GM19239 (cell line): ENCODE measurements at places on chromosomes 13 and 19.

DNA sequence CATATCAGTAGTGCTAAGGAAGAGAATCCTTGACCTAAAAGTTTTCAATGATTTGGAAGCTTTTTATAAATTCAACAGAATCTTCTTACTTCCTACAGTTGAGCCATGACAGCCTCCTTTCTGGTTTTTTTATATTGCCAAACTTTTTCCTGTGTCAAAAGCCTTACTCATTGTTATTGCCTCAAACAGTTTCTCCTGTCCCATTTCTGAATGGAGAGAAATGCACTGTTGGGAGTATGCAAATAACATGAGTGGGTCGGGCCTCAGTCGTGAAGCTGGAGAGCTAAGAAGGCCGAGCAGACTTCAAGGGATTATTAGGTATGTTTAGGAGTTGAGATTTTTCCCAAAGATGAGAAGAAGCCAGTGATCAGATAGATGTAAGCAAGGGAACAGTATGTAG is 766.4 kb upstream of the KLHL1 start:
- no peak for DNase-seq

- DNase-seq, result no peak
Observed at GRCh38 chr13:96900986-96901385, 93.3 kb downstream of the OXGR1 start.

DNA sequence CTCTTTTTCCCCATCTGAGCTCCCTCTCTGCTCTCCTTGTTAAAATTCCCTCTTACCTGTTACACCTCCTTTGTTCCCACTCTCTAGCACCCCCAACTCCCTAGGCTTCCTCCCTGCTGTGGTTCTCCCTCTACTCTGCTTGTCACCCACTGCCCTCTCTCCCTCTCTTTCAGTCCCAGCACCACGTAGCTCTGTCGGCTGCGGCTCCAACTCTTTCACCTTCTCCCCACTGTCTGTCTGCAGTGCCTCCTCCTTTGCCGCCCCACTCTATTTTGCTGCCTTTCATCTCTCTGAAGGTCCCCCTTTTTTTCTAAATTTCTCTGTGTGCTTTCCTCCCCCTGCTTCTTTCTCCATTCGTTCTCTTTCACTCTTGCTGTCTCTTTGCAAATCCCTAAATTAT is 1.1 kb downstream of the ZNF836 start:
- DNase-seq, result no peak

DNA sequence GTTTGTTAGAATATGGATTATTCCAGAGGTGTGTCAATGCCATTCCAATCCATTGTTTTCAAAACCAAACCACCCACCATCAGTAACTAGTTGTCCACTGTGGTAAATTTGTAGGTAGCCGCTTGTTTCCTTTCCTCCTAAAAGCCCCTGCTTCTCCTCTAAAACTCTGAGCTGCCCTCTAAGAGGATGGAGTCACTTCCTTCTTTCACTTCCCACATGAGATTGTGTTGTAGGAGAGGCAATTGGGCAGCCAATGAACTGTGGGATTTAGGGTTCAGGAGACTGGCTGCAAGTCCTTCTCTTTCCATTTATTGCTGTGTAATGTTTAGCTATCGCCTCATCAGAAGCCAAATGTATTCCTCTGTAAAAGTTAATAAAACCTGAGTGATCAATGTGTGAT is 49.9 kb upstream of the RFXAP start:
- DNase-seq, result no peak

DNA sequence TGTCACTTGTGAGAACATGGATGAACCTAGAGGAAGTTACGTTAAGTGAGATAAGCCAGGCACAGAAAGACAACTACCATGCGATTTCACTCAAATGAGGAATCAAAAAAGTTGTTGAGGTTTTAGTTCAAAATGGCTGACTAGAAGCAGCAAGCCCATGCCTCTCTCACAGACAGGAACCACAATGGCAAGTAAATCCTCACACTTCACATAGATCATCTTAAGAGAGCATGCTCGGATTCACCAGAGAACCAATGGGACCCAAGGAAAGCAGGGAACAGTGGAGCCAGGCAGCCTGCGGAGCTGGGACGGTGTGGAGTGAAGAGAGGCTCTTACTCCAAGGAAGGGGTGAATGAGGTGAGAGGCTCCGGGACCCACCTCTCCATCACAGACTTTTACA is 581.0 kb downstream of the UQCRFS1 start:
- DNase-seq, result no peak

- no peak for DNase-seq
Observed at GRCh38 chr13:75792526-75793187, 156.5 kb downstream of the LMO7 start.

DNA sequence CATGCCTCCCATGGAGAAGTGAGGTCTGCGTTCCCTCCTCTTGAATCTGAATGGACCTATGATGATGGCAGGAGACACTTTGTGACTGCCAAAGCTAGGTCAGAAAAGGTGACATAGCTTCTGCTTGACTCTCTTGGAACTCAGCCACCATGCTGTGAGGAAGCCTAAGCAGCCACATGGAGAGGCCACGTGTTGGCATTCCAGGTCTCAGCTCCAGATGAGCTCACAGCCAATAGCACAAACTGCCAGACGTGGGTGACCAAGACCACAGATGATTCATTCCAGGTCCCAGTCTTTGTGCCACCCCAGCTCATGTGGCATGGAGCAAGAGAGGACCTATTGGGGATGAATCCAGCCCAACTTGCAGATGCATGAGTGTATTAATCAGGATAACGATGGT is 8.7 kb upstream of the GGACT start:
- DNase-seq, result no peak

- no peak for DNase-seq
Observed at GRCh38 chr19:38389957-38390924, 1.7 kb downstream of the SPRED3 start.

DNA sequence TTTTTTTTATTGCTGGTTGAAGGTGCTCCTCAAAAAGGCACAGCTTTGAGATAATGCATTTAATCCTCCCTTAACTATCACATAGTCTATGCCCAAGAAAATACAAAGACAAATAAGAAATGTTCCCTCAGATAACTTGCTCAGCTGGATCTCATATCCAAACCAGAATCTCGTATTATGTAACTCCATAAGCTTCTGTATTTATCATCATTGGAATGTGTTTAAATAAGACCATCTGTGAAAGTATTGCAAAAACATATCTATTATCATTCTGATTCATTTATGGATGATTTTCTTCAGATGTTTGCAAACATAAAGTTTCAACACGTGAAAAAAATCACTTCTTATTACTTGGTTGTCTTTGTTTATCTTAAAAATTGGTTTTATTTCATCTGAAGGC is 190.9 kb downstream of the IRS2 start:
- no peak for DNase-seq

DNA sequence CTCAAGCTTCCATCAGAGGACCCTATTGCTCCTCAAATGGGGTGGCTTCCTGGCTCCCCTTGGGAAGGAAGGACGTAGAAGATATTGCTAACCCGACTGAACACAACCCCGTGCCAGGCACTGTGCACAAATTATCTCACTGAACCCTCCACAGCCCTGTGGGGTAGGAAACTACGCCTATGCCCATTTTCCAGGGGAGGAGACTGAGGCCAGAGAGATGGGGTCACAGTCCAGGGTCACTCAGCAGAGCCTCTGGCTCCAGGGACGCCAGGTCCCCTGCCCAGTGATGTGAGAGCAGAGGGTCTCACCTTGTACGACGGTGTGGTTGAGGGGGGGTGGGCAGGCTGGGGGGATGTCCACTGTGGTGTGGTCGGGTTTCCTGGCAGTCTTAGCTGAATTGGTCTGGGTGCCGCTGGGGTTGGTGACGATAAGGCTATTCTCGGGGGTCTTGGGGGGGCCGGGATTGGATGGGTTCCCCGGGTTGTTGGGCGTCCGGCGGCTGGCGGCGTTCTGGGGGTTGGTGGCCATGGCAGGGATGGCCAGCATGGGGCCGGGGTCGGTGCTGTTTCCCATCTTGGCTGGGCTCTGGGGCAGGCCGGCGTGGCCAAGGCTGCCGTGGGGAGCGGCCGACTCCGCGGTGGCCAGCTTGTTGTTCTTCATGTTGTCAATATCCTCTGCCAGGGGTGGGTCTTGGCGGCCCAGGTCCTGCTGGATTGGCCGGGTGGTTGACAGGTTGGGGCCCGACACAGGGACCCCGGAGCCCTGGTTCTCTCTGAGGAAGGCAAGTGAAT is 136.2 kb downstream of the IER2 start:
- no peak for DNase-seq

DNA sequence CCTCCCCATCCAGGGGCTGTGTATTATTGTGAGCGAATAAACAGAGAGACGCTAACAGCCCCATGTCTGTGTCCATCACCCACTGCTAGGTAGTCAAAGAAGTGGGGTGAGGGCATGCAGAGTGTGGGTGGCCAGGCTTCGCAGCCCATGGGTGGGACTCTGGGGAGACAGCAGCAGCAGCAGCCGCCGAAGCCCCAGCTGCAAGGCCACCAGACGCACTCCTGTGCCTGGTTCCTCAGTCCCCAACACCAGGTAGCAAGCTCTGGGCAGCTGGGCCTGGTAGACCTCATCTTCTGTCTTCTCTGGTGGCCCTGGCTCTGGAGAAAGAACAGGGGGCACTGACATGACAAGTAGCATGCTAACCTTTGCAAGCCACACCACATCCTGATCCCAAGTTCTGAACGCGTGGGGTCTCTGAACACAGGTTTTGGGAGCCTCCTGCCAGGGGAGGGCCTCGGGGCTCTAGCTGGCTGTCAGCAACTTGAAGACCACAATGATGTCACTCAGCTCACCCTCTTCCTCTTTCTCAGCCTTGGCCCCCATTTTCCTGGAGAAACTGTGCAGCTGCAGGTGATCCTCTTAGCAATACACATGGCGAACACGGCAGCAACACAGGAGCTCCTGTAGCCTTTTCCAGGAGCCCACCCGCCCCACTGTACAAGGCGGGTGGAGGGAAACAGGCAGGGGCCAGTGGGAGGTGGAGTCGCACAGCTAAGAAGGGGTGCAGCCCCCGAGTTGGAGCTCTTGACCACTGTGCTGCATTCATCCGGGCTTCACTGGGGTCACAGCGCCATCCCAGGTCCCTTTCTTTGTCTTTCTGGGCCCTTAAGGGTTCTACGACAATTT is 5.8 kb downstream of the FUZ start:
- DNase-seq, result no peak

DNA sequence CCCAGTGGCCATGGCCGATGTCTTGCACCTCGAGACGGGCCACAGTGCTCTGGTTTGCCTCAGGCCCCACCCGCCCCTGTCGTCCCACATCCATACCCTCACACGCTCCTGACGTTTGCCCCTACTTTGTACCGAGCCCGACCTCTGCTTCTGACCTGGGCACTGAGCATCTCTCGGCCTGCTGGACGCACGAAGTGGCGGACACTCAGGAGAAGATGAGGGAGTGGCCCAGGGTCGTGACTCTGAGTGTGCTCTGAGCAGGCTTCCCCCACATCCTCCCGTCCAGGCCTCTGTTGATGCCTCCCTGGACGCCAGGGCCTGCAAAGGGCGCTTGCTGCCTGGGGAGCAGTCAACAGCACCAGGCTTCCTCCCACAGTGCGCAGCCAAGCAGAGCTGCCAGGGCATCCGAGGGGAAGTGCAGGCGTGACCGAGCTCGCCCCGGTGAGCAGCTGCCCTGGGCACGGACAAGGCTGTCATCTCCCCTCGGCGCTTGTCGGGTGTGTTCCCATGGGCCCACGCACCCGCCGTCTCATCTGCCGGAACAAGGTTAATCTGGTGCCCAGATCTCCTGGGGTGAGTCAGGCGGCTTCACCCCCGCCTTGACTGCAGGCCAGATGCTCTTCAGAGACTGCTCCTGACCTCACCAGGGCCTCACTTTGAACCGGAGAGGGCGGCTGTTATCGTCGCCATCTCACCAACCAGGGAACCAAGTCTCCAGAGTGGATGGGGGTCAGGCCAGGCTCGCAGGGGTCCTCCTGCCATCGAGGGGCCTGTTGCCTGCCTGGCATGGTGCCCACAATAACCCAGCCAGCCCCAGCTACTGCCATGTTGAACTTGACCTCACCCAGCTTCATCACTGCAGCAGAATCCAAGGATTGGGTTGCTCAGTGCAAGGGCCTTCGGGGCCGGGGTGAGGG is 27.2 kb downstream of the COMP start:
- DNase-seq, result no peak

GRCh38 chr13:40484101-40484800 is 182.2 kb downstream of the FOXO1 start:
- no peak for DNase-seq

GRCh38 chr19:788686-788982 is 8.6 kb upstream of the PTBP1 start:
- no peak for DNase-seq
